Jurkat, Clone E6-1 (cell line): ENCODE measurements at places on chromosomes 6 and 20.

DNA sequence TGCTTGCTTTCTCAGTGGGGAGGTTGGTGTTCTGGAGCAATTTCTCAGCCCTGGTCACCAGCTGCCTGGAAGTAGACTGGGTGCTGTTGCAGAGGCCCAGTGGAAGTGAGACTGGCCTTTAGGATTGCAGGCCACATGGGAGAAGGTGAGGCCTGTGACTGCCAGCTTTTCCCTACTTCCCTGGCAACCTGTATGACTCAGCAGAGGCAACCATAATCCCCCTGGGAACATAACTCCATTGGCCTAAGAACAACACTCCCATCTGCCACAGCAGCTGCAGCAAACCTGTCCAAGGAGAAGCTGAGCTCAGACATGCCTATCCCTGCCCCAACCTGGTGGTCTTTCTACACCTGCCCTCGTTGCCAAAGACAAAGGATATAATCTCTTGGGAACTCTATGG is 473.5 kb upstream of the SPTLC3 start:
- no peak for DNase-seq

- no peak for DNase-seq
Observed at GRCh38 chr6:80728101-80728750, 621.8 kb downstream of the BCKDHB start.

DNA sequence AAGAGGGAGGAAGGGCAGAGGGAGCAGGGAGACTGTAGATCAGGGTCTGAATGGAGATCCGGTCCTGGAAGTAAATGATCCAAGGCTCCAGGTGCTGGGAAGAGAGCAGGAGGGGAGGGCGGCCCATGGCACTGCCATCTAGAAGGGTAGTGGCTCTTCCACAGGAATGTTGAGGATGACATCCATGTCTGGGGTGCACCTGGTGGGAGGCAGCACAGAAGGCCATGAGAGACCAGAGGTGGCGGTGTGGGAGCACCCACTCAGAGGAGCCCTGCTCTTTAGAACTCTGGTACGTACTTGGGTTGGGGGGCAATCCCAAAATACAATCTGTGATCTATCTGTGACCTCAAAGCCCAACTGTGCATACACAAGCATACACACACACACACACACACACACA is 13.5 kb downstream of the DEFB132 start:
- DNase-seq = no peak

DNA sequence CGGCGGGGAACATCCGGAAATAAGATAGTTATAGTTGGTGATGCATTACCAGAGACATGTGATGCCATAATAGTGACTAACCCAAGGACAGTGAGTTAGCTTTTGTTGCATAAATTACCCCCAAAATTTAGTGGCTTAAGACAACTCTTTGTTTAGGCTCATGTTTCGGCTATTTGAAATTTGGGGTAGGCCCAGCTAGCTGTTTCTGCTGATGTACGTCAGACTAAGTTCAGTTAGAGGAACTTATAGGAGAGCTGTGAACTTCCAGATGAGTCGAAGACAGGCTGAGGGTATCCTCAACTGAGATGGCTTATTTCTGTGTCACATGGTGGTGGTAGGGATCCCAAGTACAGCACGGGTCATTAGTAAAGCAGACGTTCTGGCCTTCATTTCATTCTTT is 366.5 kb downstream of the PLCB1 start:
- no peak for DNase-seq

DNA sequence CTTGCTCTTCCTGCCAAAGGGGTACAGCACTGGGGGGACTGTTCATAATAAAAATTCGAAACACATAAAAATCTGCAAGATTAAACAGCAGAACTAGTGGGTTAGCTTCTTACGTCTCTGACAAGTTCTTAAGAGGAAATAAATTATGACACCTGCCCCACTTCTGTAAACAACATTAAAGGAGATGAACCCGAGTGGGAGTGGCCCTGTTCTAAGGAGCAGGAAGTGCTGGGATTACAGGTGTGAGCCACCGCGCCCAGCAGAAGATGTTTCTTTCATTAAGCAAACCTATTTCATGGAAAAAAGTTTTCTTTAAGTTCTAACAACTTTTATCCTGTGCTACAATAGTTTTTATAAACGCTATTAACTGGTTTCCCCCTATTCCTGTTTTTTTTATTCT is 24.6 kb downstream of the USP45 start:
- no peak for DNase-seq

DNA sequence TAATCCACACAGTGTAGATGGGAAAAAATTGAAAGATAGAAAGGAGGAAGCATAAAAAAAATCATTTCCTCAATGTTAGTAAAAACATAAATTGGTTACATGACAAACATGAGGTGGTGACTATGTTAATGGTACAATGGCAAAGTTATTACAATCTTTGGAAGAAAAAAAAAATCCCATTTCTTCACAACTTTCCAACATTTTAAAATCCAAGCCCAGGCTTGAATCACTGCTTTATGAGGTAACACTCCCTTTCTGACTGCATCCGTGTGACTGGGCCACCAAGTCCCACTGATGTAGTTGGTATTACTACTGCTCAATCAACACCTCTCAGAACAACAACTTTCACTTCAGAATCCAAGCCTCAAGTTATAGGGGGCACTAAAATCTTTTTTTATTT is 160.4 kb downstream of the BTBD9 start:
- no peak for DNase-seq

GRCh38 chr6:154341871-154342270 is 14.7 kb downstream of the IPCEF1 start:
- no peak for DNase-seq

DNA sequence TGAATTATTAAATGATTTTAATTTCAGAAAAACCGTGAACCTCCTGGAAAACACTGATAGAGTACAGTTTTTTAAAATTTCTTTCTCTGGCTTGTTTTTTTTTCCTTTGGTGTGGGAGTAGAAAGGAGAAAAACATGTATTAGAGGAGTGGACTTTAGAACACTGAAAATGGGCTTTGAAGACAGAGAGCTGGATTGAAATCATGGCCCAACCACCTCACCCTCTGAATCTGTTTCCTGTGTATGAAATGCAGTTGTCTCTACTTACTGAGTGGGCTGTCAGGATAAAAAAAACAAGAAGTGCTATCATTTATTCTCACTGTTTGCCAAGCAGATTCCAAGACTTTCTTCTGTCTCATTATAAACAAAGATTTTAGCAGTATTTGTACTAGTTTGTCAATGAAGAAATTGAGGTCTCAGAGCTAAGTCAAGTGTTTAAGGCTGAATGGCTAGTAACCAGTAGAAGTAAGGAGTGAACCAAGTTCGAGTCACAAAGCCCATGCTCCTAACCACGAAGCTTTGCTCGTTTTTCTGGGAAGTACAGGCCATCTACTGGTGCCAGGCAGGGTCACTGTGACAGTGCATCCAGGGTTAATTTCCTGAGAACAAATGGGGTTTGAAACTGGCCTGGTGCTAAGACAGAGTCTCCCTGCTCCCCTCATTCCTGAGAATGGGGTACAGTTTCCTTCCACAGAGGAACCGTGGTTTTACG is 256.4 kb downstream of the TMEM242 start:
- DNase-seq = no peak

GRCh38 chr6:13673368-13673767 is 38.3 kb downstream of the RANBP9 start:
- no peak for DNase-seq

- DNase-seq = no peak
Observed at GRCh38 chr20:32296412-32296811, 19.0 kb downstream of the KIF3B start.

GRCh38 chr20:45340236-45340847 is 7.9 kb downstream of the SDC4 start:
- no peak for DNase-seq

GRCh38 chr6:150770637-150771036 is 94.9 kb upstream of the MTHFD1L start:
- no peak for DNase-seq

GRCh38 chr6:37092923-37093727 is 76.8 kb upstream of the PIM1 start:
- no peak for DNase-seq

GRCh38 chr6:81838724-81839426 is 86.4 kb upstream of the TENT5A start:
- no peak for DNase-seq

DNA sequence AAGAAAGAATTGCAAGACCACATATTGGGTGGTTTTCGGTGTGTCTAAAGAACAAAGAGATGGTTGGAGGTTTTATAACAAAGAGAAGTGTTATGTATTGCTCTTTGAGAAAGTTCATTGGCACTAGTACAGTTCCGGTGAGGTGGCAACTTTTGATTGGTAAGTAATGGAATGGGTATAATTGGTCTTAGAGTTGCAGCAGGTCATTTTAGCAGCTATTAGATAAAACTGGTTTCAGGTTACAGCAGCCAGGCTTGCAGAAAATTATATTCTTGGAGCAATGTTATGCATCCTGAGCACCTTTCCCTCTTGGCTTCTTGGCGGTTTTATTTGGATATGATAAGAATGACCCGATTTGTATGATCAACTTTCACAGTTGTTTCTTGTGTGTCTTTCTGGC is 12.3 kb upstream of the SSTR4 start:
- no peak for DNase-seq

DNA sequence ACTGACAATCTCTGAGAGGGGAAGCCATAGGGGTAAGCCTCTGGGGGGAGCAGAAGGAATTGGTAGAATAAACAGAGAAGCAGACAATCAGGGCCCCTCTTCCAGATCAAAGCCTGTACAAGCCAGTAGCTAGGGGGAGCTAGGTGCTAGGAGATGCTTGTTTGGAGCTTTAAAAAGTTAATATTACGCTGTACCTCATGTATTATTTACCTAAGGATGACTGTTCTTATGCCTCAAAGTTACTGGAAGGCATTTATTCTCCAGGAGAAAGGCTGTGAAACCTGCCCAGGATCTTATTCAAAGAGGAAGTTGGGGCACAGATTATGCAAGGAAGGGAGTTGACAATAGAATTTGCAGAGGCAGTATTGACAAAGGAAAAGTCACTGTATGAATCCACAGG is 111.8 kb upstream of the SLC35F1 start:
- DNase-seq = no peak

DNA sequence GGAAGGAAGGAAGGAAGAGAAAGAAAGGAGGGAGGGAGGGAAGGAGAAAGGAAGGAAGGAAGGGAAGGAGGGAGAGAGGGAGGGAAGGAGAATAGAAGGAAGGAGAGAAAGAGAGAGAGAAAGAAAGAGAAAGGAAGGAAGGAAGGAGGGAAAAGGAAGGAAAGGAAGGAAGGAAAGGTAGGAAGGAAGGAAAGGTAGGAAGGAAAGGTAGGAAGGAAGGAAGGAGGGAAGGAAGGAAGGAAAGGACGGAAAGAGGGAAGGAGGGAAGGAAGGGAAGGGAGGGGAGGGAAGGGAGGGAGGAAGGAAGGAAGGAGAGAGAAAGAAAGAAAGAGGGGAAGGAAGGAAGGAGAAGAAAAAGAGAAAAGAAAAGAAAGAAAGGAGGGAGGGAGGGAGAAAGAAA is 47.0 kb upstream of the TFAP2A start:
- DNase-seq = no peak

- DNase-seq = peak; percentile 35
Observed at GRCh38 chr6:28683945-28684538, 158.4 kb downstream of the GPX5 start.

DNA sequence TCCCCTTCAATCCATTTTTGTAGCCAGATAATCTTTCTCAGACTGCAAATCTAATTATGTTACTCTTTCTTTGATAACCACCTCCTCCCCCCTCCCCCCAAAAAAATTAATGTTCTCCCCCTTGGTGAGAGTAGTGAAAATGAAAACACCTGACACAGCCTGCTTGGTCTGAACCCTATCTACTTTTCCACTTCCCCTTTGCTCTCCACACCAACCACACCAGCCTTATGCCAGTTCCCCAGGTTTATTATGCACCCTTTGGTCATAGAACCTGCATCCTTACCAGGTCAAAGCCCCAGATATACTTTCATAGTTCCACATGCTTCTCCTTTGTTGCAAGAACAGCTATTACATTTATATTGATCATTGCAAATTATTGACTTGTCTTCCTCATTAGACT is 19.4 kb downstream of the PFDN4 start:
- DNase-seq = no peak

- peak; percentile 17 for DNase-seq
Observed at GRCh38 chr20:16446991-16447390, 126.3 kb downstream of the KIF16B start.

GRCh38 chr20:60034231-60035110 is 76.2 kb downstream of the CDH26 start:
- DNase-seq = no peak

- DNase-seq = peak; percentile 39
Observed at GRCh38 chr20:63178889-63179686, 36.8 kb downstream of the YTHDF1 start.

- DNase-seq = no peak
Observed at GRCh38 chr6:89977808-89978748, 83.8 kb downstream of the GJA10 start.

- DNase-seq = no peak
Observed at GRCh38 chr6:137272403-137272802, 53.2 kb upstream of the IFNGR1 start.

- DNase-seq = no peak
Observed at GRCh38 chr6:22231616-22232015, 65.2 kb downstream of the PRL start.

DNA sequence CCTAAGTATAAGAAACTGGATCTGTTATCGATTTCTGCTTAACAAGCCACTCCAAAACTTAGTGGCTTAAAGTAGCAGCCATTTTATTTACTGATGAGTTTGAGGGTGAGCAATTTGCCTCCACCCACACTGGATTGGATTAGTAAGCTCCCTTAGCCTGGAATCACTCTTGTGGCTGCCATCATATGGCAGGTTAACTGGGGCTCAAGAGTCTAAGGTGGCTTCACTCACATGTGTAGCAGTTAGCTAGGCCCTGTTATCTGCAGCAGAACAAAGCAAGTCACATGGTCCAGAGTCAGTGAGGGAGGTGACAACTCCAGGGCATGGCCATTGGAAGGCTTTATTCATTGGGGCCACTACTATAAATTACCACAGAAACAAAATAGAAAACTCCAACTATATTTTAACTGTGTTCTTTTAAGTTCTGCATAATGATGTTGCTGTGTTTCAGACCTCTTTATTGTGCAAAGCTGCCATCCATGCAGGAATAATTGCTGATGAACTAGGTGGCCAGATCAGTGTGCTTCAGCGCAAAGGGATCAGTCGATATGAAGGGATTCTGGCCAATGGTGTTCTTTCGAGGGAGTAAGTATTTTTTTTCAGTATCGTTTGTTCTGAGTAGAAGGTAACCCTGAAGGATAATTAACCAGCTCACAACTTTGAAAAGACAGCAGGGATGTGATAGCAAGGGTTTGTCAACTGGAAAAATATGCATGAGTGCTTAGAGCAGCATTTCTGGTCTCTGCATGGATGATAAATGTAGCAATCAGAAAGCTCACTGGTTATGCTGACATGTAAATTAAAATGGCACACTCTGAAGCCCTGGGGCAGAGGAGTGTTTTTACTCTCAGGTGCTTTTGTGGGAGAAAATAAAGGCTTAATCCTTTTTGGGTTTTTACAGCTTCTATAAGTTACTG is 49.6 kb downstream of the DCBLD1 start:
- no peak for DNase-seq

- DNase-seq = no peak
Observed at GRCh38 chr6:85406641-85407075, 43.2 kb upstream of the NT5E start.

GRCh38 chr6:54865091-54865631 is 18.6 kb downstream of the FAM83B start:
- DNase-seq = no peak

GRCh38 chr6:33609528-33609927 is 11.6 kb upstream of the ITPR3 start:
- DNase-seq = no peak

GRCh38 chr6:38436726-38437465 is 202.8 kb downstream of the BTBD9 start:
- no peak for DNase-seq
